ENCODE measurements at places on chromosomes 7 and 10.

GRCh38 chr10:22657566-22658225 is 56.7 kb downstream of the PIP4K2A start:
- no peak for DNase-seq

- DNase-seq: no peak
These were observed 14.5 kb downstream of the GPR146 start for GRCh38 chr7:1058821-1059199.

DNA sequence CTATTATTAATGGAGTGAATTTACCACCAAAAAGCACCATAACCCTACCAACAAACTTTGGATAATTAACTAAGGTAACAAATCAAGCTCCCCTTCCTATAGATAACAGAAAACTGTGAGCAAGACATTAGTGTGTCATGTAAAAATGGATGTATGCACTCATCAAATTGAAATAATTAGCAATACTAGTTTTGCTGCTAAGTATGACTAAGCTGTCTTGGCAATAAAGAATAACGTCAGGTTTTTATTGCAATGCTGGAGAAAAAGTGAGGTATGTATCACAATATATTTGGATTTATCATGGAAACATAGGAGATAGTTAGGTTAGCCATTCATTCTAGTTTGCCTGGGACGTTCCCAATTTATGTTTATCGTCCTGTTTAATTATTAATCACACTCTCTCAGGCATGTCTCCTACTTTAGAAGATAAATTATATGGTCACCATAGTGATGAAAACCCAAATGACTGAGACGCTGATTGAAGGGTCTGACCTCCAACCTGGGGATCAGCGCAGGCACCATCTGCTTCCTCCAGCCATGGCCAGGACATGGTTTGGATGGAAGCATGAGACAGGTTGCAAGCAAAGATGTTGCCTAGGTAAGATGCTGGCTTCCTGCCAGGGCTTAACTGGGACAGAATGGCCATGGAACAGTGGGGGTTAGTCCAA is 125.6 kb downstream of the FANK1 start:
- DNase-seq: no peak

DNA sequence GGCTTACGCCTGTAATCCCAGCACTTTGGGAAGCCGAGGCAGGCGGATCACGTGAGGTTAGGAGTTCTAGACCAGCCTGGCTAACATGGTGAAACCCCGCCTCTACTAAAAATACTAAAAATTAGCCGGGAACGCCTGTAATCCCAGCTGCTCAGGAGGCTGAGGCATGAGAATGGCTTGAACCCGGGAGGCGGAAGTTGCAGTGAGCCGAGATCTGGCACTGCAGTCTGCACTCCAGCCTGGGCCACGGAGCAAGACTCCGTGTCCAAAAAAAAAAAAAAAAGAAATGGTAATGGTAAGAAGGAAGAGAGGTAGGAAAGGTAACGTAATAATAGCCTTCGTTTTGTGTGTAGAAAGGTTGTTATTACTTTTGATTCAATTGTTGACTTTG is 1.2 kb downstream of the HSPA14 start:
- no peak for DNase-seq

GRCh38 chr7:70377957-70378356 is 754.0 kb upstream of the GALNT17 start:
- no peak for DNase-seq

- no peak for DNase-seq
These were observed 51.5 kb upstream of the DGKB start for GRCh38 chr7:14954035-14954434.

DNA sequence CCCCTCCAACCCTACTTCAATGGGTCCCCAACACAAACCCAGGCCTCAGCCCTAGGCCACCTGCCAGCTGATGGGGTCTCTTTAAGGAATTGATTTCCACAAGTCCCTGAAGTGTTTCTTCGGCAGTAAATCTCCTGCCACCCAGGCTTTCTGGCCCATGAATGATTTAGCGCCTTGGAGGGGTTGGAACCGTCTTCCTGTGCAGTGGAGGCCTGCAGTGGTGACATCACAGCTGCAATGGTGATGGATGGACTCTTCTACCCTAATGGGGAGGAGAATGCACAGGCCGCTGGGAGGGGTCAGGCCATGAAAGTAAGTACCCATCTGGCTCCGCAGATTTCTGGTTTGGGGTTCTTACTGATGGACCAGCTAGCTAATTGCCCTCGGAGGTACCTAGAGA is 163.8 kb downstream of the UBE2H start:
- no peak for DNase-seq

- DNase-seq: no peak
These were observed 259.5 kb upstream of the CTBP2 start for GRCh38 chr10:125419831-125420230.
